ENCODE measurements at places on chromosomes 7 and 10. TPM values are rescaled to one million over a fixed set of nuclear protein-coding genes. Genes with fewer than 3 reads are reported as not detected.

ELN gene
- total RNA-seq, result not detected

DNA sequence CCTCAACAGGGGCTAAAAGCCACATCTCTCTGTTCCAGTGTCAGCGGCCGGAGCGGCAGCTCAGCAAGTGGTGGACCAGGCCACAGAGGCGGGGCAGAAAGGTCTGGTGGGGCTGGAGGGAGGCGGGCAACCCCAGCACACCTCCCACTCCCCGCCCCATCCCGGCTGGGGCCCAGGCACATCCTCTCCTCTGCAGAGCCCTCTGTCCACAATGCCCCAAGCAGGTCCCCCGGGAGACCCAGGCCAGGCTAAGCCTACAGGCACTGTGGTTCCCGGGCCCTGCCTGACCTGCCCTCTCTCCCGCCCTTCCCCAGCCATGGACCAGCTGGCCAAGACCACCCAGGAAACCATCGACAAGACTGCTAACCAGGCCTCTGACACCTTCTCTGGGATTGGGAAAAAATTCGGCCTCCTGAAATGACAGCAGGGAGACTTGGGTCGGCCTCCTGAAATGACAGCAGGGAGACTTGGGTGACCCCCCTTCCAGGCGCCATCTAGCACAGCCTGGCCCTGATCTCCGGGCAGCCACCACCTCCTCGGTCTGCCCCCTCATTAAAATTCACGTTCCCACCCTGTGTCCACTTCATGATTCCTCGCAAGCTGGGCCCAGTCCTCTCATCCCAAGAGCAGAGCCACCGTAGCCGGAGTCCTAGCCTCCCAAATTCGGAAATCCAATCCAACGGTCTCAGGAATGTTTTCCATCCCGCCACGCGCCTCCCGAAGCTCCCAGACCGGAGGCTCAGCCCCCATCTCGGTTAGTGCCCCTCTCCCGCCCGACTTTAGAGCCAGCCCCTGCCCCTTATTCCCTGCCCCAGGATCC lies 2.1 kb downstream of the ADIRF start:
- DNase-seq, result no peak

TRPV5 gene
- not detected for total RNA-seq

GRCh38 chr7:122546496-122546895 lies 152.4 kb downstream of the RNF133 start:
- no peak for DNase-seq

FGL2 gene
- 0.14 TPM for total RNA-seq

DNA sequence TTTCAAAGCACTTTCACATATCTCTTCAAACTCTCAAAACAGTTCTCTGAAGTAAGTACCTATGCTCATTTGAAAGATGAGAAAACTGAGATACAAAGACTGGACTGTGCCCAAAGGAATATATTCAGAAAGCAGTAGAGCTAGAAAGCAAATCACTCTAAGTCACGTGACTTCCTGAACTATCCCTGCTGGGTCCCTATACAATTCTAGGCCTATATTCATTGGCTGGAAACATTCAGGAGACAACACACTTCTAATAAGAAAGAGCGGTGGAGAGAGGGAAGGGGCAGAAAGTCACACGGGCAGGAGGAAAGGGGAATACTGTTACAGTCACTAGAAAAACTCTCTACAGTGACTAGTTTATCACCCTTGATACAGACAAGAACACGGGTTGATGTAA lies 140.0 kb downstream of the CHCHD3 start:
- no peak for DNase-seq

DNA sequence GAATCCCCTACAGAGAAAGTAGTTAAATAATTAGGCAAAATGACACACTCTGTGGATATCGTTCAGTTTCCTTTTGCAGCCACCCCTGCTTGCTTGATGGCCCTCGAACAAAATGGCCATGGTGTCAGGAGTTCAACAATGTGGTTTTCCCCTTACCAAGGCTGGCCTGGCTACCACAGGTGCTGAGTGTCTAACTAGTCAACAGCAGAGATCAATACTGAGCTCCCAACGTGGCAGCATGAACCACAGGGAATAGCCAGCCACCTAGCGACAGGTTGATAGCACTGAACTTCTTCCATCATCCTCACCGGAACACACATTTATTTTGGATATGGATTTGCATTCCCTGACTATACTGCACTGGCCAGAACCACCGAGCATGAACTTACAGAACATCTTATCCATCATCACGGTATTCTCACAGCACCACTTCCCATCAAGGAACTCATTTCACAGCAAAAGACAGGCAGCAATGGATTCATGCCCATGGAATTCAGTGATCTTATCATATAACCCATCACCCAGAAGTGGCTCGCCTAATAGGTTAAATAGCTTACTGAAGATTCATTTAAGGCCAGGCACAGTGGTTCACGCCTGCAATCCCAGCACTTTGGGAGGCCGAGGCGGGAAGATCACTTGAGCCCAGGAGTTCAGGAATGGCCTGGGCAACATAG lies 6.3 kb downstream of the C10orf67 start:
- no peak for DNase-seq

Data from activated naive CD4-positive, alpha-beta T cell treated with anti-CD3 and anti-CD28 coated beads, Interleukin-2, amount 50 U/mL, for 72 hours (primary cell).